Suppressor macrophage treated with lipopolysaccharide for 4 hours (primary cell): ENCODE measurements at places on chromosomes 3 and 15.
A peak's percentile ranks its signal among the peaks of the same experiment; 100 is the strongest.

- DNase-seq: no peak
Observed at GRCh38 chr15:101697488-101697887, 26.8 kb downstream of the TARS3 start.

GRCh38 chr3:195097331-195098255 lies 173.4 kb downstream of the XXYLT1 start:
- DNase-seq: no peak

DNA sequence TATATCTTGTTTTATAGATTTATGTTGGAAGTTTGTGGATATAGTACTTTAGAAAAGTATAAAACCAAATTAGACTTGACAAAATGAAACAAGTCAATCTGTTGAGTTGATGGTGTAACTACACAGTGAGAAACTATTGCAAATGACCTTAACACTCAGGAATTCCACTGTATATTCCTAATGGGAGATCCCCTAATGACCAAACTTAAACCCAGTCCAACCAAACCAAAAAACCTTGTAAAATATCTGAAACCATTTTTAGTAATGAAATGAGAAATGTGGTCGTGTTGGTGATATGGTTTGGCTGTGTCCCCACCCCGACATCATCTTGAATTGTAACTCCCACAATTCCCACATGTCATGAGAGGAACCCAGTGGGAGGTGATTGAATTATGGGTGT lies 31.9 kb upstream of the ATP13A3 start:
- DNase-seq: peak; percentile 44

DNA sequence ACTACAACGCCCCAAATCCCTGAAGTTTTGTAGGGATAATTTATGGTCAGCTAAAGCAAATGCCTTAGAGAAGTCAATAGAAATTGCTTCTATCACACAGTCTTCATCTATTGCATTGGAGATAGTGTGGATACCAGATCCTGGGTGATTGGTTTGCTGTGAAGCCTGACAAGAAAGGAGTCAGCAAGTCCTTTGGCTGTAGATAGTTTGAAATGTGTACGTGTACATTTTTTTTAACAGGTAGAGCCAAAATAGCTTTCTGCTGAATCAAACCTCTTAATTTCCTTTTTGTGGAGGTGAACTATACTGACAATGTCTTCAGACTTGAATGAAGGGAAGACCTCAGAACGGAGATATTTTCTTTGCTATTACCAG lies 312.3 kb downstream of the ZBBX start:
- DNase-seq: no peak

- no peak for DNase-seq
Observed at GRCh38 chr15:101570241-101570640, 80.7 kb upstream of the PCSK6 start.

GRCh38 chr3:127706785-127707351 lies 34.1 kb downstream of the ABTB1 start:
- no peak for DNase-seq

DNA sequence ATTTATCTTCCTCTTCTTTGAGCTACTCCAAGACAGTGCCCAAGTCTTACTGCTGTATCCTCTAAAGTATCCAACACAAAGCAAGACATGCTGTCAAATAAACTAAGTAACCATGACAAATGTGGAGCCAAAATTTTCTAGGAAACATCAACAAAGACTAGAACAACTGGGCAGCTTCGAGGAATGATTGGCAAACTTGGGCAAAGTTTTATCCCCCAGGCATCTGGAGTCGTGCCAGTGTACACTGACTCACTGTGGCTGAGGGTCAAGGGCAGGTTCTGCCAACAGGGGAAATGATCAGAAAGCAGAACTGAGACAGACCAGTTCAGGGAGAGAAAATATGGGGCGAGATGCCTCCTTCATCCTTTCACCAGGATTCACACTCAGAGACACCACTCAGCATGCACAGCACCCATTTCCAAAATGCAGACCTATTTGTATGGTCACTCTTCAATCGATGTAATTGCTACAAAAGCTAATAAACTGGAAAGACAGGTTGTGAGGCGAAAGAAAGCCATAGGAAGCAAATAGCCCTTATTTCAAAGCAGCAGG lies 65.8 kb downstream of the MB21D2 start:
- peak; percentile 91 for DNase-seq

- DNase-seq: no peak
Observed at GRCh38 chr15:77597804-77598453, 34.8 kb downstream of the LINGO1 start.

GRCh38 chr15:39730552-39730951 lies 52.1 kb downstream of the FSIP1 start:
- DNase-seq: no peak
